ENCODE measurements at places on chromosomes 1 and 21.

- DNase-seq: no peak
Measured at GRCh38 chr1:15680131-15680530, 4.0 kb upstream of the PLEKHM2 start.

DNA sequence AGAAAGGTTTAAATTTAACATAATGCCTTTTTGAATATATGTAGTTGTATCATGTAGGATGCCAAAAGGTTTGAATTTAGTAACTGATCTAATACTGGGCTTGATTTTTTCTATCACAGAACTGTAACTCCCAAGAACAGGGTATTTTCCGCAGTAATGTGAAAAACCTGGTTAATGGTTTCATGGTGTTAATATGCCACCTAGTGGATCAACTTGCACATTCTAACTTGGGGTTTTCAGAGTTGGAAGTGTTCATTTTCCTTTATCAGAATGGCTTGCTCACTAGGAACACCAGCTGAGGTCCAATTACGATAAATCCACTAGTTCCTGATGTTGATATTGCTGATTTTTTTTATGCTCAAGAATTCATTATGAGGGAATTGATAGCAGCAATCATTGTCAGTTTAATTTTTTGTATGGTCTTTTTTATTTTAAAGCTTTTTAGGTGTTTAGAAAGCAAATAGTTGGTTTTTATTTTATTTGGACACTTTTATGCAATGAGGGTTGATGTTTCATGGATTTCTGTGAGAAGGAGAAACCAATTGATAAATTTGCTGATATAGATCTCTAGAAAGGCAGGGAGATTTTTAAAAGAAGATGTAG lies 157.2 kb downstream of the PLA2G4A start:
- DNase-seq: no peak

DNA sequence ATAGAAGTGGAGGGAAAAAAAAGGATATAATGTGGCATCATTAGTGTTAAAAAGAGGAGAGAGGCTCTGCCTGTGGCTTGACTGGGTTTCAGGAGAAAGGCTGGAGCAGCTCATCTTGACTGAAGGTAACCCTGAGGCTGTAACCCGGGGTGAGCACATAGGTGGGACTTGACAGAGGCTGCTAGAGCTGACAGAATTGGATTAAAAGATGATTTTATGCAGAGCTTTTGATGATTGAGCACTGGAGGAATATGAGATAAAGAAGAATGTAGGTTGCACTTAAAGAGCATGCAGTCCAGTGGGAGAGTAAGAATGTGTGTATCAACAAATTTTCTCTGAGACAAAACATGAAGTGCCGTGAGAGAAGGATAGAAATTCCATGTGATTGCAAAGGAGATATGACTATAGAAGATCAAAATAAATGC lies 17.3 kb downstream of the LAMC1 start:
- no peak for DNase-seq

DNA sequence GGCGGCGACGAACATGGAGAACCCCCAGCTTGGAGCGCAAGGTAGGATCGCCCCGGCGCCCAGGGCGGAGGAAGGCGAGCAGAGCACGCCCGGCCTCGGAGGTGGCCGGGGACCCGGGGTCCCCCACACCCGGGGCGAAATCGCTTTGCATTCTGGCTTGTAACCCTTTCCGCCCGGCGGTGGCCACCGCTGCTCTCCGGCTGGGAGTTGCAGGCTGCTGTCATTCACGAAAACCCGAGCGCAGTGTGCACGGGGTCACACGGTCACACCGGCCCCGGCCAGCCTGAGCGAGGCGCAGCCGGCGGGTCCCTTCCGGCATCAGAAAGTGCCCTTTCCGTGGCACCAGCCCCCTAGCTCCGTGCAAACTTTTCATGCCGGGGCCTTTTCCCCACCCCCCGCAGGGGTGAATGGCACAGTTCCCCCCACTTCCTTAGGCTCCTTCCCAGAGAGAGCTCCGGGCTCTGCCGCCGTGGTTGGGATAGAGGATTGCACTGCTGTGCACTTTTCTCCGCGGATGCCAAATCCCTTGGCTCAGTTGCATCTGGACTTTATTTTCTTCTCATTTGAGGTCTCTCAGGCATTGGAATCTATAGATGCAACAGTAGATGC lies 802 bp downstream of the KAZN start:
- DNase-seq: no peak

- no peak for DNase-seq
Measured at GRCh38 chr1:77954521-77954920, 24.4 kb downstream of the FUBP1 start.

DNA sequence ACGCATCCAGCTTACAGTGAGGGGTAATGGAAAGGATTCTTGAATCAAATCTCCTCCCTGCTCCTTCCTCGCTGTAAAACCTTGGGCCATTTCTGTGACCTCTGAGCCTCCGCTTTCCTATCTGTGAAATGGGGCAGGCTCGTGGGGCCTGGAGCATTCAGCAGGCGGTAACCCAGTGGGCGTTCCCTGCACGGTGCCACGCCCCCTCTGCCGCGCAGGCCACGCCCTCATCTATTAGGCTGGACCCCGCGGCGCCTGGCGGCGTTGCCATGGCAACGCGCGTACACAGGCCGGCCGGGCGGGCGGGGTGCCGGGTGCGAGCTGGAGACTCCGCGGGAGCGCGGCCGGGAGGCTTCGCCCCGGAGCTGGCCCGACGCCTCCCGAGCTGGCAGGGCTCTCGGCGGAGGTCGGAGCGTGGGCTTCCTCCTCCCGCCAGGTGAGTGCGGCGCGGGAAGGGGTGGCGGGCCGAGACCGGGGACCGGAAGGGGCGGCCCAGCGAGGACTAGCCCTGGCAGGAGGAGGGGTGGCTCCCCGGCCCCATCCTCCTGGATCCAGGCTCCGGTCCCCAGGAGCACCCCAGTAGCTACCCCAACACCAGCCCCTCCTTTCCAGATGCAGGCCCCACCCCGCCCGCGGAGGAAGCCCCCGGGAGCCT lies at the start of gene FHAD1:
FHAD1 (plus strand) TSS at position 264 of the 655 bp plus-strand sequence. CDS start 4,562 bp downstream, outside the sequence.
- DNase-seq: no peak

DNA sequence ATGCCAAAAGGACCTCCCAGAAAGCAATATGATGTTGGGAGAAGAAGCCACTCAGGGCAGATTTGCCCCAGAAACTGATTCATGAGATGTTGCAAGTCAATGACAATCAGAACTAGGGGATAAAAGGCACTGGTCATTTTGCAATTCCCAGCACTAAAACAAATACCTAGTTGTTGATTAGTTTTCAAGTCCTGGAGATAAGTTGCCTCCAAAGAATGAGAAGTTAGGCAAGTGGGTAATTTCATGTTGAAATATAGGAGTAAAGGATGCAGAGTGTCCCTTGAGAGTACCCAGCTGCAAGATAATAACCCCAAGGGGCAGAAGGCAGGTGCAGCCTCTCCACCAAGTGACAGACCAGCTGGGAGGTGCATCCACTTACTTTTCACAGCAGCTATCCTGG lies 363.6 kb downstream of the PBX1 start:
- no peak for DNase-seq

- DNase-seq: no peak
Measured at GRCh38 chr1:8422510-8423268, 104.8 kb downstream of the SLC45A1 start.

DNA sequence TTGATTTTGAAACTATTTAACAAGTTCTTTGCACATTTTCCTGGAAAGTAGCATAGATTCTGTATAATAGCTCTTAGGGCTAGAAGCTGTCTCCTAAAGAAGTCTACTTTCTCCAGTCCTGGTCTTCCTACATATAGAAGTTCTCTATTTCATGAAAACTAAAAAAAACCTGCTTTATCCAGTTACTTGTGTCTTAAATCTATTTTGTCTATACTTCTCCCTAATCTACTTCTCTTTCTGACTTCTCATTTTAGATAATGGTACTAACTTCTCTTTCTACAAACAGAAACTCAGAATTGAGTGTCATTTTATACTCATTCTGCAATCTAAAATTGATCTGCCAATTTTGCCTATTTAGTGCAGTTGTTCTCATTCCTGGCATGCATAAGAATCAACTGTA lies 28.7 kb downstream of the PDE4B start:
- no peak for DNase-seq

Measured in stimulated activated CD4-positive, alpha-beta T cell treated with anti-CD3 and anti-CD28 coated beads, Interleukin-1b, Interleukin-23, amount 100 ng/mL, for 24 hours (primary cell).